Dermis blood vessel endothelial cell (primary cell): ENCODE measurements at places on chromosomes 5 and 9. TPM values are rescaled to one million over a fixed set of nuclear protein-coding genes. Genes with fewer than 3 reads are reported as not detected.

GRCh38 chr5:81238460-81238859, 5.3 kb downstream of the CKMT2 start:
- DNase-seq: no peak

DNA sequence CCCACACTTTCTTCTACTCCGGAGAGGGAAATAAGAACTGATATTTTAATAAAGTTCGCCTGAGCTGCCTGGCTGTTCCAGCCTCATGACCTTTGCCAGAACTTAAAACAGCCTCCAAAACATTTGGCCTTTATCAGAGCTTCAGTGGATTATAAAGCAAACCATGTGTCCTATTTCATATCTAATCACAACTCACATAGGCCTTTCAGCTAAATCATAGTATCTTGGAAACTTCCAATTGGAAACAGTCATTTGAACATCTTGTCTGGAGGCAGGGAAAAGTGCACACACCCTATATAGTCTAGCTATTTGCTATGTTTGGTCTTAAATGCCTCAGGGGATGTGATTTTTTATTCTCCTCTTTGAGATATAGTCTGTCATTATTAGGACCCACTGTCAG, 46.0 kb upstream of the FREM1 start:
- no peak for DNase-seq

The ABO gene
- under 0.01 and 0.51 TPM in 2 replicates for total RNA-seq

DNA sequence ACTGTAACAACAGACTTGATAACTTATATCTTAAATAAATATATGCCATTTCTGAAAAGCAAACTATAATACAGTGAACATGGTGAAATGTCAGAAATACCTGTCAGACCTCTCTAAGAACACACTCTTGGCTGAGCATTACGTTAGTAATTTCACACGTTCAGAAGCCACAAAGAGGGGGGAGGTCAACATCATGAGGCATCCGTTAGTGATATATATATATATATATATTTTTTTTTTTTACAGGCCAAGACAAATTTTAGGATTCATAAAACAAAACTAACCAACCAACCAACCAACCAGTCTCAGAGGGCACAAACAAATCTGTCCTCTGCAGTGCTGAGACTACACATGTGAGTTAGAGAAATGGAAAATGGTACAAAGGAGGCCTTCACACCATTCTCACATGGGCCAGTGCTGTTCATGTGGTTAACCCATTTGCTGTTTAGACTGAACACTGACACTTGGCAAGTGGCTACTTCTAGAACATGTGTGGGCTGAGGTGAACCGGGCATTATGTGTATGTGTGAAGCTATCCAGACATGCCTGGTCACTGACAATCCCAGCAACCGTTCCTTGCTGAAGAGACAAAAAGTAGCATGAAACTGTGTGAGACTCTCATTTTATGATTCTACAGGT, 54.5 kb downstream of the ELL2 start:
- no peak for DNase-seq

- DNase-seq: no peak
Observed at GRCh38 chr5:332843-333242, 11.3 kb downstream of the AHRR start.

The TRIM14 gene
- 1.5 and 4.8 TPM in 2 replicates for total RNA-seq

DNA sequence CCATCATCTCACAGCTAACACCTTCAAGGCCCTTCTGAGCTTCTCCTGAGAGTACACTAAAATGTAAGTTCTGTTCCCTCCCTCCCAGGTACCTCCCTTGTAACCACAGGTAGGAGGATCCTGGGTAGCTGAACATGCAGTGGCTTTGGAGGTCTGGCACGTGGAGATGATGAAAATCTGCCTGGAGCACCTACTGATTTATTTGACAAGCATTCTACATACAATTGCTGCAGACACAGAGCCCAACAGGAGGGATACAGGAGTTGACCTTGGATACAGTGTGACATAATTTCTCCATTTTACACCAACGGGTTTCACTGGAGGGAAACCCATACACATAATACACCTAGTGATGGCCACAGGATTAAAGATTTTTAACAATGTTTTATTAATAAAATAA, 478.7 kb downstream of the SEMA5A start:
- DNase-seq: no peak

The DCTN4 gene
- 33.7 and 48.0 TPM in 2 replicates for total RNA-seq

The SLC36A2 gene
- total RNA-seq: not detected in 2 replicates

DNA sequence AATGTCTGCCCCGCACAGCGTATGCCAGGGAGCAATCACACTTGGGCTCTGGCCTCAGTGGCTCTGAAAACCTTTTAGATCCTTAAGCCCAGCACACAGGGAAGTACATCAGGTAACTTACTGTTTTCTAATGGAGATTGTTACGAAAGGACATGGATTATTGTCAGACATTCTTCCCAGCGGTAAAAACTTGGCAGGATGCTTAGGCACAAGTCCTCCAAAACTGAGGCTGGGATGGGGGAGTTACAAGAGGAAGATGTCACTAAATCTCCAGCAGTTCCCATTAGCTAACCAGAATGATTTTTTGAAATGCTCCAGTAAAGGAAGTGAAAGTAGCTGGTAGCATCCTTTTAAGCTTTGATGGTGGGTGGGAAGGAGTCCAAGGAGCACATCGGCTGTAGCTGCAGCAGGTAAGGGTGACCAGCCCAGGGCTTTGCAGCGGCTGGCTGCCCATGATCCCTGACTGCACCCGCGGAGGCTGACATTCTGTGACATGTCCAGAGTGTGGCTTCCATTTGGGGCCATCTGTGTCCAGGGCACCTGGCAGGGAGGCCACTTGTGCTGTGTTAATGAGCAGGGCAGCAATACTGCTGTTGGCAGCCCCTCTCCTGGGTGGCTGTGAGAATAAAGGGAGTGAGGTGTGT, 165.8 kb downstream of the GADD45G start:
- no peak for DNase-seq

- no peak for DNase-seq
Observed at GRCh38 chr9:86792136-86792535, 155.2 kb downstream of the GAS1 start.

- DNase-seq: no peak
Observed at GRCh38 chr5:119706049-119706448, 76.7 kb downstream of the FAM170A start.

GRCh38 chr5:1948663-1949191, 66.0 kb upstream of the IRX4 start:
- DNase-seq: no peak

- DNase-seq: no peak
Observed at GRCh38 chr5:79990205-79990597, 861 bp downstream of the MTX3 start.
